ENCODE measurements at places on chromosomes 11 and 22. TPM values are rescaled to one million over a fixed set of nuclear protein-coding genes. Genes with fewer than 3 reads are reported as not detected.

The GRIA4 gene
- not detected for total RNA-seq

The SLC15A3 gene
- 5.7 TPM for total RNA-seq

The SHISA8 gene
- not detected for total RNA-seq

The MMP8 gene
- 0.13 TPM for total RNA-seq

The SCGB2A2 gene
- total RNA-seq, result not detected

The IGLL1 gene
- total RNA-seq, result not detected

The SPI1 gene
- total RNA-seq, result 4.0 TPM

The RASSF10 gene
- 0.11 TPM for total RNA-seq

The ACR gene
- not detected for total RNA-seq

DNA sequence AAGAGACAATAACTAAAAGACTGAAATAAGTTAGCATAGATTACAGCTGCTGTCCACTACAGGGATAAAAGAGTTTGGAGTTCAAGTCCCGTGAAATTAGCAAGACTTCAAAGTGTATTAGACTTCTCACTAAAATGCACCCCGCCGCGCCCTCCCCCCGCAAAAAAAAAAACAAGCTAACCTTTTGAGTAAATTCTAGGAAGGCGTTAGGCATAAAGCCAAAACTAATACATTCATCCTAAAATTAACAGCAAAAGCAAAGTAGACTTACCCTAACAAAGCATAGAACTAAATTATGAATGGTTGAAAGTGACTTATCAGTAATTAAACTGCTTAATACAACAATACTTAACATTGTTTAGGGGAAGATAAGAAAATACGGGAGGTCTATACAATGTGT, 581.0 kb upstream of the CHORDC1 start:
- H3K36me3 ChIP-seq, result no peaks in the 10 kb centered on the region
- DNase-seq, result no peak
- no peaks in the 10 kb centered on the region for H3K27me3 ChIP-seq
- no peaks in the 10 kb centered on the region for H3K4me1 ChIP-seq
- no peak overlapping the region for H3K4me3 ChIP-seq

GRCh38 chr11:112082729-112083128, 3.8 kb downstream of the TIMM8B start:
- H3K27me3 ChIP-seq, result no peaks in the 10 kb centered on the region
- H3K27ac ChIP-seq, result peak overlapping the region; percentile 90
- peak; percentile 26 for DNase-seq

- no peak for DNase-seq
- H3K27me3 ChIP-seq, result no peaks in the 10 kb centered on the region
- no peaks in the 10 kb centered on the region for H3K36me3 ChIP-seq
- no peak overlapping the region for H3K27ac ChIP-seq
- no peak overlapping the region for H3K4me3 ChIP-seq
Measured at GRCh38 chr11:129018991-129019390, 76.3 kb upstream of the TP53AIP1 start.

DNA sequence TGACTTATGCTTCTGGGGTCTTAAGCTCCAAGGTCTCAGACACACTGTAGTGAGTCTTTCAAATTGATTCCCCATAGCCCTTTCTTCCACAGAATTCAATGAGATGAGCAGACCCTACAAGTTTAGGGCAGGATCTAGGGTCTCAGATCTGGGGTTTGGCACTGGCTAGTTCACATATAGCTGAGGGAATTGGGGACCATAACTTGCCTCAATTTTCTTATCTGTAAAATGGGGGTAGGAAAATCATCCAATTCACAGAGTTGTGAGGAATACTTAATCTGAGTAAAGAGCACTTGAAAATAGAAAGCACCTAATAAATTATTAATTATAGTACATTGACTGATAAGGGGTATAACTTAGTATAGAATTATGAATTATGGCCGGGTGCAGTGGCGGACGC, 5.9 kb upstream of the CCDC117 start:
- H3K27ac ChIP-seq, result no peak overlapping the region
- no peaks in the 10 kb centered on the region for H3K36me3 ChIP-seq
- no peak overlapping the region for H3K4me3 ChIP-seq
- no peaks in the 10 kb centered on the region for H3K4me1 ChIP-seq
- H3K27me3 ChIP-seq, result no peaks in the 10 kb centered on the region

DNA sequence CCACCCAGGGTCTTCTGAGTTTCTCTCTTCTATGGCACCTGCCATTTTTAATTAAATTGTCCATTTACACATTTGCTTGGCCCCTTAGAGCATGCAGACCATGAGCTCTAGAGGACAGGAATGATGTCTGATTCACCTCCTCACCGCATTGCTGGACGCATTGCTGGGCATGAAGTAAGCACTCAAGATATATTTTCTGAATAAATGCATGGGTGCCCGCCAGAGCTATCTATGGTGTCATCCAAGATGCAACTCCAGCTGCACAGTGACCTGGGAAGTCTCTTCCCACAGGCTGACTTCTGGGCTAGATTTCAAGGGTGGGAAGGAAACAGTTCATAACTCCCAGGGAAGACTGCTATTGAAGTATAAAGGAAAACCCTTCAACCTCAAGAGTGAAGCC, 66.6 kb upstream of the ASPHD2 start:
- no peaks in the 10 kb centered on the region for H3K36me3 ChIP-seq
- H3K4me3 ChIP-seq, result no peak overlapping the region
- no peak overlapping the region for H3K27ac ChIP-seq
- DNase-seq, result no peak

DNA sequence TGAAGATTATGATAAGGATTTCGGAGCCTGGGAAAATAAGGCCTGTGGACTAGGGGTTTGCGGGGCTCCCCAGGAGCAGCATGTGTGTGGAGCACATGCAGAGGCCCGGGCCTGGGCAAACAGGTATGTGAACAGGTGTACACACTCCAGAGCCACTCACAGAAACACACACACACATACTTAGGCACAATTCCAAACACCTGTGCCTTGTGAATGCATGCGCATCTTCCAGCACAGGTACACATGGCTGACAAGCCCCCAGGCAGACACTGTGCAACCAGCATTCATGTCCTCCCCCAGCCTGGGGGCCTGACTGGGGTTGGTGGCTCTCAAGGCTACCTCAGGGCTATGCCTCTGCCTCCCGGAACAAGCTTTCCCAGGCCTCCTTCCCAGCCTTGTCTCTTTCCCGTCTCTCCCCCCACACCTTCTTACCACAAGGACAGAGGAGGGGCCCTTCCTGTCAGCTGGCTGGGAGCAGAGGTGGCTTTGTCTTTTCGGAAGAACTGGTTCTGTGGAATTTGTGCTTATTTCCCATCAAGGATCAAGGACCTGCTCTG, 2.6 kb upstream of the P2RY6 start:
- peak; percentile 7 for DNase-seq
- no peak overlapping the region for H3K4me3 ChIP-seq
- H3K4me1 ChIP-seq, result peaks cover 19% of the 10 kb centered on the region
- H3K27ac ChIP-seq, result no peak overlapping the region
- no peaks in the 10 kb centered on the region for H3K36me3 ChIP-seq

GRCh38 chr11:9573775-9574621, 528 bp downstream of the WEE1 start:
- DNase-seq, result no peak
- H3K4me1 ChIP-seq, result peaks cover 12% of the 10 kb centered on the region
- peak overlapping the region; percentile 96 for H3K27ac ChIP-seq
- H3K4me3 ChIP-seq, result peak overlapping the region; percentile 80

DNA sequence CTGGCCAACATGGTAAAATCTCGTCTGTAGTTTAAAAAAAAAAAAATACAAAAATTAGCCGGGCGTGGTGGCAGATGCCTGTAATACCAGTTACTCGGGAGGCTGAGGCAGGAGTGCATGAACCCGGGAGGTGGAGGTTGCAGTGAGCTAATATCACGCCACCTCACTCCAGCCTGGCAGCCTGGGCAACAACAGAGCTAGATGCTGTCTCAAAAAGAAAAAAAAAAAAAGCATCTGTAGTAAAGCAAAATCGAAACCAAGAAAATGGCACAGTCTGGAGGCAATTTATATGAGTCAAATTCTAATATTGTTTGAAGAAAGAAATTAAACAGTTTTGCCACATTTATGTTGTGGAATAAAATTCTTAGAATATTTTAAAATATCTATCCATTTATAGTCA, 365.0 kb upstream of the CHORDC1 start:
- H3K27me3 ChIP-seq, result no peaks in the 10 kb centered on the region
- no peaks in the 10 kb centered on the region for H3K4me1 ChIP-seq
- H3K27ac ChIP-seq, result no peak overlapping the region
- no peak for DNase-seq
- H3K36me3 ChIP-seq, result no peaks in the 10 kb centered on the region
- no peak overlapping the region for H3K4me3 ChIP-seq

- peak; percentile 87 for DNase-seq
- H3K4me1 ChIP-seq, result peaks cover 66% of the 10 kb centered on the region
- peak overlapping the region; percentile 61 for H3K4me3 ChIP-seq
- no peaks in the 10 kb centered on the region for H3K27me3 ChIP-seq
Measured at GRCh38 chr11:65416341-65416824, 6.2 kb upstream of the NEAT1 start.

DNA sequence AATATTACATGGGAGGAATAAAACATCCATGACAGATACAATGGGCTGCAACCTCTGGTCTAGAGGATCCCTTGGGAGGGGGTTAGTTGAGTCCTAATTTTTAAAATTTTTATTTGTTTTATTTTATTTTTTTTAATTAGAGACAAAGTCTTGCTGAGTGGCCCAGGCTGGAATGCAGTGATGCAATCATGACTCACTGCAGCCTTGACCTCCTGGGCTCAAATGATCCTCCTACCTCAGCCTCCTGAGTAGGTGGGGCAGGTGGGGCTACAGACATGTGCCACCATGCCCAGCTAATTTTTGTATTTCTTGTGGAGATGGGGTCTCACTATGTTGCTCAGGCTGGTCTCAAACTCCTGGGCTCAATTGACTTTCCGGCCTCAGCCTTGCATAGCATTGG, 43.1 kb downstream of the FDX1 start:
- H3K4me3 ChIP-seq, result no peak overlapping the region
- no peaks in the 10 kb centered on the region for H3K4me1 ChIP-seq
- H3K36me3 ChIP-seq, result no peaks in the 10 kb centered on the region
- H3K27me3 ChIP-seq, result no peaks in the 10 kb centered on the region
- no peak for DNase-seq

GRCh38 chr11:31768749-31769640, 42.1 kb downstream of the PAX6 start:
- H3K27me3 ChIP-seq, result no peaks in the 10 kb centered on the region
- no peak overlapping the region for H3K27ac ChIP-seq
- peaks cover 15% of the 10 kb centered on the region for H3K4me1 ChIP-seq
- no peak overlapping the region for H3K4me3 ChIP-seq
- no peaks in the 10 kb centered on the region for H3K36me3 ChIP-seq
- DNase-seq, result no peak

DNA sequence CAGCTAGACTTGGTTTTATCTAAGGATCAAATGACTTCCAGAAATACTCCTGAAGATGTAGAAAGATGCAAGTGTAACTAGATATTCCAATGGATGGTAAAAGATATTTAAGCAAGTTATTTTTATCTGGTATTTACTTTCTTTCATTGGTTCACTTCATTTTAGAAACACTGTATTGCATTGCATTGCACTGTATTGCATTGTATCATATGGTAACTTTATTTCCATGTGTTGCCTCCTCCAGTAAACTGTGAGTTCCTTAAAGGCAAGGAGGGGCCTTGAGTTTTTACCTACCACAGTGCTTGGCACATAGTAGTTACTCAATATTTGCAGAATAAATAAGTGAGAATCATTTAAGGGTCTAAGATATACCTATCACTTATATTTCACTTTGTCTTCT, 31.8 kb upstream of the FLI1 start:
- no peak overlapping the region for H3K4me3 ChIP-seq
- no peak for DNase-seq
- no peaks in the 10 kb centered on the region for H3K27me3 ChIP-seq
- H3K4me1 ChIP-seq, result no peaks in the 10 kb centered on the region

DNA sequence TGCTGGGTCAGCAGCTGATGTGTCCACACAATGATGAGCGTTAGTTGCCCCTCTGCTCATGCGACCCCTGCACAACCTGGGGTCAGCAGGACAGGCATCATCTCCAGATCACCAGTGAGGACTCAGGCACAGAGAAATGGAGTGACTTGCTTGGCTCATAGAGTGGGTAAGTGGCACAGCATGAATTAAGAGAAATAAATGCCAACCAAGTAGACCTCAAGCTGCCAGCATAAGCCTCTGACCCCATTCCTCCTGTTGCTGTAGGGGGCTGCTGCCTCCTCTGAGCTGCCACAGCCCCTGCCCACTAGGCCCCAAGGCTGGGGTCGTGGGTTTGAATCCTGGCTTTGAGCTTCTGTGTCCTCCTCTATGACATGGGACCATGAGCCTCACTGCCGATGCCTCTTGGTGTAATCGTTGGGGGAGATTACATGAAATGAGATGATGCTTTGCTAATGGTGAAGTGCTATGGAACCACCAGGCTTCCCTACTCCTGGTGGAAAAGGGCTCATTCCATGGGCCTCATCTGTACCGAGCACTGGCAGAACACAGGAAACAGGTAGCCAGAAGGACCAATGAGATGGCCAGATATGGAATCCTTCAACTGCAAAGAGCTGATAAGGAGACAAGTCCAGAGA, 33.6 kb downstream of the LRRC32 start:
- H3K4me3 ChIP-seq, result no peak overlapping the region
- H3K27ac ChIP-seq, result peak overlapping the region; percentile 74
- no peaks in the 10 kb centered on the region for H3K27me3 ChIP-seq
- peaks cover 14% of the 10 kb centered on the region for H3K4me1 ChIP-seq

GRCh38 chr11:2930704-2931419, 1.6 kb upstream of the PHLDA2 start:
- H3K27ac ChIP-seq, result no peak overlapping the region
- H3K4me3 ChIP-seq, result no peak overlapping the region
- H3K36me3 ChIP-seq, result no peaks in the 10 kb centered on the region
- peaks cover 27% of the 10 kb centered on the region for H3K27me3 ChIP-seq
- no peak for DNase-seq

GRCh38 chr11:18536209-18536608, 9.5 kb upstream of the TSG101 start:
- H3K4me3 ChIP-seq, result no peak overlapping the region
- peaks cover 39% of the 10 kb centered on the region for H3K36me3 ChIP-seq
- H3K27ac ChIP-seq, result no peak overlapping the region
- no peak for DNase-seq

DNA sequence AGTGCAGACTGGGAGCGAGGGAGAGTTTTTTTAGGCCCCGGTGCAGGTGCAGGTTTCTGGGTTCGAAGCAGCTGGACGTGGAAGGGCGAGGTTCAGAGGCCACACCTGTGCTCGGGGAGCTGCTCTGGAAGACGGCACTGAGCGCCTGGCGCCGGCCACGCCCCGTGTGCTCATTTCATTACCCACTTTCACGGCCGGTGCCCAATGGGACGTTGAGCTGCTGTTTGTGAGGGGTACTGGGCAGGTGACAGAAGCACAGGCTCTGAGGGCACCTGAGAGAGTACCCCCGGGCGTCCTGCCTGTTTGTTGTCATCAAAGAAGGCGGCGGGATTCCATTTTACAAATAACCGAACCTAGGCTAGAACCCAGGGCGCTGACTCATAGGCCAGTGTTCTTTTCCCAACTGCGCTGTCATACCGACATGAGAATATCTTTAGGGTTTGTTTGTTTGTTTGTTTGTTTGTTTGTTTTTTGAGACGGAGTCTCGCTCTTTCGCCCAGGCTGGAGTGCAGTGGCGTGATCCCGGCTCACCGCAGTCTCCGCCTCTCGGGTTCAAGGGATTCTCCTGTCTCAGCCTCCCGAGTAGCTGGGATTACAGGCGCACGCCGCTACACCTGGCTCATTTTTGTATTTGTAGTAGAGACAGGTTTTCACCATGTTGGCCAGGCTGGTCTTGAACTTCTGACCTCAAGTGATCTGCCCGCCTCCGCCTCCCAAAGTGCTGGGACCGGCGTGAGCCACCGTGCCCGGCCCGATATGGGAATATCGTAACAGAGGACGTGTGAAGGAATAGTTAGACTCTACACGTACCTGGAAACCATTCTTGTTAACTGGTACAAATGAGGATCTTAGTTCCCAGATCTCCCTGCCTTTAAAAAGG, 16.6 kb upstream of the SPTBN2 start:
- no peak for DNase-seq
- H3K4me1 ChIP-seq, result peaks cover 6% of the 10 kb centered on the region
